ENCODE measurements at places on chromosomes 2 and 18. TPM values are rescaled to one million over a fixed set of nuclear protein-coding genes. Genes with fewer than 3 reads are reported as not detected.

The EVX2 gene
- not detected for total RNA-seq

The SLC25A52 gene
- not detected for total RNA-seq

The EGR4 gene
- total RNA-seq = 0.17 TPM

The HOXD13 gene
- total RNA-seq = not detected

The FOXD4L1 gene
- total RNA-seq = not detected

The TUBA3E gene
- not detected for total RNA-seq

The GREB1 gene
- 0.31 TPM for total RNA-seq

The CHMP1B gene
- 64.4 TPM for total RNA-seq

The GALR1 gene
- not detected for total RNA-seq

The PSME4 gene
- total RNA-seq = 82.6 TPM

The ZNF804A gene
- total RNA-seq = not detected

The CPO gene
- not detected for total RNA-seq

The AQP4 gene
- not detected for total RNA-seq

The CFAP210 gene
- total RNA-seq = 2.2 TPM

The UCN gene
- 1.8 TPM for total RNA-seq

The KRTCAP3 gene
- 11.5 TPM for total RNA-seq

The CENPA gene
- total RNA-seq = 1.0 TPM

The KCNJ3 gene
- total RNA-seq = not detected

The CRACDL gene
- total RNA-seq = 1.5 TPM

The PER2 gene
- total RNA-seq = 33.8 TPM

The FAM110C gene
- 0.16 TPM for total RNA-seq

The CIB4 gene
- not detected for total RNA-seq

The CD28 gene
- 128 TPM for total RNA-seq

The CYRIA gene
- total RNA-seq = 1.3 TPM

The DNAH7 gene
- total RNA-seq = not detected

The CREB1 gene
- total RNA-seq = 62.5 TPM

The TMEM17 gene
- total RNA-seq = not detected

The LRP1B gene
- total RNA-seq = not detected

The CD8B2 gene
- not detected for total RNA-seq

The UGT1A10 gene
- not detected for total RNA-seq

The NOSTRIN gene
- total RNA-seq = 1.0 TPM

The POMC gene
- total RNA-seq = 4.5 TPM

The ACTG2 gene
- not detected for total RNA-seq

The SOX11 gene
- total RNA-seq = not detected

The UGT1A8 gene
- total RNA-seq = not detected

The USP34 gene
- total RNA-seq = 137 TPM

Measured in CD4-positive, alpha-beta T cell (primary cell).